ENCODE measurements at places on chromosomes 5 and 9. TPM values are rescaled to one million over a fixed set of nuclear protein-coding genes. Genes with fewer than 3 reads are reported as not detected.

DNA sequence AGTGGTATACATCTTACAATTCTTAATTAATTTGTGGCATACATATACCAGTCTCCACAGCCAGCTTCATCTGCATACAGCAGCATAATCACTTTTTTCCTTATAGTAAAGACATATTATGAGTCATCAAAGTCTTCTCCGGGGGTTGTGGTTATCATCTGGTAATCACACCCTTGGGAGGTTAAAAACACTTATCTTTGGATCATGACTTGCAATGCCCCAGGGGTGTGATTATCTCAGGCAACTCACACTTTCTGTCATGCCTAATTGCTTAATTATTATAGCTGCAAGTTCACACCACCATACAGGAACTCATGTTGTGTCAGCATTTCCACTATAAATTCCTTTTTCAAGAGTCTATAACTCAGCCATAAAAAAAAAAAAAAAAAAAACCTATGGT, 218.4 kb downstream of the ANXA1 start:
- DNase-seq: no peak

DNA sequence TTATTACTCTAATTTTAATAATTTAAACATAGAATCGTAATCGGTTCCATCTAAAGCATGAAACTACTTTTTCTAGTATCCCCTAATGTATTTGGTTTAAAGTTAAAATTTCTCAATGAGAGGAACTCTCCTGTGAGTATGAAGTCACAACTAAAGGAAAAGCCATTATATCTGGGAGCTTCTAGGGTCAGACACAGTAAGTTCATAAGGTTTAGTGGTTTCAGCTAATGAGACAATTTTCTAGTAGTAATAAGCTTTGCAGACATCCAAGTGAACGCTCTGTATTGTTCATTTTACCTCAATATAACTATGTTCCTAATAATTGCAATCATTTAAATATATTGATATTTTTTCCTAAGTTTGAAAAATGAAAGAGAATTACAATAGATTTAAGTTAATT, 364.4 kb upstream of the CDH9 start:
- no peak for DNase-seq

DNA sequence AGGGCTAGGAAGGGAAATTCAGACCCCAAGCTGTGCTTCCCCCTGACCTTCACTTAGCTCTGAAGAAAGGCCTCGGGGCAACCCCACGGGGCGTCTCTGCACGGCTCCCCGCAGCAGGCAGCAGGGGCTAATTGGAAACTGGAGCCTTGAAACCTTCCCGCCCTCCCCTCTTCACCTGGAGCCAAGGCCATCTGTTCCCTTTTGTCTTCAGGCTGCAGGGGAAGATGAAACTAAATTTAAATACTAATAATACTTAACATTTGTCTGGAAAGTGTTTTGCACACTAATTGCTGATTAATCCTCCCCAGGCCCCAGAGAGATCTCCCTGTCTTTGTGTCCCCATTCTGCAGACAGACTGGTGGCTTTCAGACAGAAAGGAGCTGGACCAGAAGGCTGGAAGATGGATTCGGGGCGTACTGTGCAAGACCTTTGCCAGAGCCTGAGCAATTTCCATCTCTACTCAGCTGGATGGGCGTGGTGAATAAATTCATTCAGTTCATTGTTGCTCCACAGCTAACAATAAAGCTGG, 34.1 kb upstream of the CPLX2 start:
- no peak for DNase-seq

DNA sequence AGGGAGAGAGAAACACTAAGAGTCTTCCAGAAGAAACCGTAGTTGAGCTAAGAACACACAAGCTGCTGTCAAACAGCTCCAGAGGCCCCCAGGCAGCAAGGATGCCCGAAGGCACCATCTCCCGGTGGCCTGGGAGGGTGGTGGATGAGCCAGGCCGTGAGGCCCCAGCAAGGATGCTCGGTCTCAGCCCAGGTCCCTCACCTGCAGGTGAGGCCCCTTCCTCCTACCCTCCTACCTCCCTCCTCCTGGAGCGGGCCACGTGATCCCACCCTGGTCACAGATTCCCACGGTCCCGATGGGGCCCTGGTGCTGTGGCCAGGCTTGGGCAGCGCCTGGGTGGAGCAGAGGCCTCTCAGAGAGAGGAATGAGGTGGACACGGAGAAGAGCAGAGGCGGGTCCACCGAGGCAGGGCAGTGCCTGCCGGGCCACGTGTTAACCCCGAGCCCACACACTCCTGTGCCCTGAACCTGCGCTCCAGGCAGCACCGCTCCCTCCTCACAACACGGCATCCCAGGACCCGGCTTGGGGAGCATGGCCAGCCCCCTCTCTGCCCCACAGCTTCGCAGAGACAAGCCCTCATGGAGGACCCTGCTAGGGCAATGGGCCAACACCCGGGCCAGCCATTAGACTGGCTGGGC, 95.4 kb upstream of the SARDH start:
- DNase-seq: no peak

Gene EXD3
- total RNA-seq: 25.5 TPM

Gene NEUROG1
- not detected for total RNA-seq
